ENCODE measurements at places on chromosomes 1 and 21.

DNA sequence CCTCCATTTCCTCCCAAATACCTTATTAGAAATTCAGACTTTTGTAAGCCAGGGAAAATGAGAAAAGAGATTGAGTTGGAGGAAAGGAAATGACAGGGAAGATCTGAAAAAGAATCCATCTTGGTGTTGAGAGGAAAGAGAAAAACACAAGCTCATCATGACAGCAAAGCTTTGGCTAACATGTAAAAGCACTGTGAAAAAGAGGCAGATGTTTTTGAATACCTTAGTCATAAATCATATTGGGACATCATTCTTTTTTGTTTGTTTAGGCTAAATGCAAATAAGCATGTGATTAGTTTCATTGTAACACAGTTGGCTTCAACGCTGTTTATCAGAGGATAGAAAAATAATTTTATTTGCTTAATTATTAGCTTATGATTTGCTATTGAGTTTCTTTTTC, 64.6 kb downstream of the LHX8 start:
- no peak for DNase-seq

GRCh38 chr1:86470859-86471258, 2.1 kb downstream of the CLCA1 start:
- DNase-seq = no peak

DNA sequence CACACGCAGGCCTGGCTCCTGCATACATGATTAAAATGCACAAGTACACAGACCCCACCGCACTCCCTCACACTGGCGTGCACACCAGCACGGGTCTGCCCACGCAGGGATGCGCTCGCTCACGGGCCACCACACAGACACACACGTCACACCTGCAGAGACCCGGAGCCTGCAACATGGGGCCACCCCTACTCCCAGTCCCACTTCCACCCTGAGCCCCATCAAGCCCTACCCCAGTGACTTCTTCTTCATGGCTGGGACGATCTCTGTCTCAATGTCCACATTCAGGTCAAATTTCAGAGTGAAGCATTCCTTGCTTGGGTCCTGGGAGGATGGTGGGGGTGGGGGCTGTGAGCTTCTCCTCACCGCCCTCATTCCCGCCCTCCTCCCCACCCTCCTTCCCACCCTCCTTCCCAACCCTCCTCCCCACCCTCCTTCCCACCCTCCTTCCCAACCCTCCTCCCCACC, 8.9 kb upstream of the TNFRSF25 start:
- no peak for DNase-seq

GRCh38 chr1:68585351-68585750, 88.5 kb upstream of the DEPDC1 start:
- DNase-seq = no peak

DNA sequence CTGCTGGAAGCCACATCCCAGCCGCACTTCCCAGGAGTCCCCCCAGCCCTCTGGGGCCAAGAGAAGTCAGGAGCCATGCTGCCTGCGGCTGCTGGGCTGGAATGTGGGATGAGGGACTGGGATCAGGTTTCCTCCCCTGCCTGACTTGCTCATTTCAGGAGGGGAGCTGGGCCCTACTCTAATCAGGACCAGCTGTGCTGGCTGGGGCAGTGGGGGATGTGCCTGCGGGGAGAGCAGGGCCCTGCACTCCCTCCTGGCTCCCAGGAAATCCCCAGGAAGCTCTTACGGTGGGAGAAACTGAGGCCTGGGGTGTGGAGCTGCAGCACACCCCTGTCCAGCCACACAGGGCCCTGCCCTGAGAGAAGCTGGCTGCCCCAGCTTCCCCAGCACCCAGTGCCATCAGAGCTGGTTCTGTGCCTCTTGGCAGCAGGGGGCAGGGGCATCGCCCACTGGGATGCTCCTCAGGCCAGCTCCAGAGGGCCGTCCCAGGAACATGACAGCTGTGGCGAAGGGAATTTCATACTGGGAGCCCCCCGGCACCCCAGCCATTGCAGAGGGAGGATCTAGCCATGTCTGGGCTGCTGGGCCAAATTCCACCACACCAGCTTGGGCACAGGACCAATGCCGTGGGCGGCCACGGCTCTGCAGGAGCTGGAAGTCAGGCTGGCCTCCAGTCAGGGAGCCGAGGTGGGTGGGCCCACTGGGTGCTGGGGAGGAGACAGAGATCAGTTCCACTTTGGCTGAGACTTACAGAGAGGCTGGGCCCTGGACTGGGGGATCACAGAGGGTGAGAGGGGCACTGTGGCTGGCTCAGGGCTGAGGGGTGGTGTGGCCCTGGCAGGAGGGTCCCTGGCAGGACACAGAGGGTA, 21.3 kb upstream of the PRSS38 start:
- DNase-seq = no peak

GRCh38 chr1:101166583-101167120, 70.2 kb upstream of the S1PR1 start:
- no peak for DNase-seq

GRCh38 chr1:57269630-57270225, 154.1 kb downstream of the DAB1 start:
- DNase-seq = no peak

DNA sequence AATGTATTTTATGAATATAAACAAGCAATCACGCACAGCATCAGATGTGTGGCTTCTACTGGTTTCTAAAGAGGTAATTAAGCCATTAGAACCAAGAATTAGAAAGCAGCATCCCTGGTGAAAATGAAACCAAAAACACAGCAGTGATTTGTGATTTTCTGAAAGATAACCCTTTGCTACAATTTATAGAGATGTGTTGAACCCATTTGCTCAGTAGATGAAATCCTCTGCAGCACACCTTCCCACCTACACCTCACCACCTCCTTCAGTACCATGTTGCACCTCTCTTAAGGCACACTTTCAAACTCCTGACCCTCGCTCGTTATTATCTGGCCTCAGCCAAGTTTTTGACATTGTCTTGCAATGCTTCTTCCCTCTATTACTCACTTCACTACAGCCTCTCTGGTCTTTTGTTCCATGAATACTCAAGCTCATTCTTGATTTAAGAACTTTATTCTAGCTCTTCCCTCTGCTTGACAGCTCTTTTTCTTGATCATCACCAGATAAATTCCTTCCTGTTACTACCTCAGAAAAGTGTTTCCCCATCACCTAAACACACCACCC, 38.6 kb downstream of the NSL1 start:
- no peak for DNase-seq

DNA sequence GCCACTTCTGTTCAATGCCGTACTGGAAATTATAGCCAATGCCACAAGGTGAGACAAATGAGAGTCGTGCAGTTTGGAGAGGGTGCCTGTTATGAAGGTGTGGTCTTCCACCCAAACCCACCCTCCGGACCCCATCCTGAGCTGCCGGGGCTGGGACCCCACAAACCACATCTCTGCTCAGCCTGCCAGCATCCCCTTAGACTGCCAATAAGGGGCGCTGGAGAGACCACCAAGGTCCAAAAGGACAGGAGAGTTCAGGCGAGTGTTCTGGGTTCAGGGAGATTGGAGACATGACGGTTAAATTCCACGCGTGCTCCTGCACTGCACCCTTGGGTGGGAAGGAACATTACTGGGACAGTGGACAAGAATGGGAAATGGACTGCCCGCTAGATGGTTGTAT, 48.7 kb upstream of the COL18A1 start:
- DNase-seq = no peak

DNA sequence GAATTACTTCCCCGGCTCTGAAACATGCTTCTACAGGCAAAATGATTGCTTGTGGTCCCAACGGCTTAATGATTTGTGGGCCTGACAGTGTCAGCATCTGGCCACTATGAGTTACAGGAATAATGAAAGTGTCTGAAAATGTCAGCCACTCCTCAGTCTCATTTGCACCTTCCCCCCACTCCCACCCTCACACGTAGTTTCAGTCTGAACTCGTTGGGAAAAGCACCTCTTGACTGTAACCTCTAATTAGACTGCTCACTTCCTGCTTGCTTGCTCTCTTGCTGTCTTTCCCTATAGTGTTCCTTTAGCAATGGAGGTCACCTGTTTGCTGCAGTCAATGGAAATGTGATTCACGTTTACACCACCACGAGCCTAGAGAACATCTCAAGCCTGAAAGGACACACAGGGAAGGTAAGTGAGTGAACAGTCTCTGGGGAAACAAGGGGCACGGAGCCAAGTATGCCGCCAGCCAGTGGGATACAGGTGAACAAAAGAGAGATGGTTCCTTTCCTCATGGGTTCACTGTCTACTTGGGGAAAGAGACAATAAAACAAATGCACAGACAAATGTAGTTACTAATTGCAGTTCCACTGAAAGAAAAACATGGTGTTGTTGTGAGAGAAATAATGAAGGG, 27.1 kb downstream of the CFAP57 start:
- DNase-seq = no peak

DNA sequence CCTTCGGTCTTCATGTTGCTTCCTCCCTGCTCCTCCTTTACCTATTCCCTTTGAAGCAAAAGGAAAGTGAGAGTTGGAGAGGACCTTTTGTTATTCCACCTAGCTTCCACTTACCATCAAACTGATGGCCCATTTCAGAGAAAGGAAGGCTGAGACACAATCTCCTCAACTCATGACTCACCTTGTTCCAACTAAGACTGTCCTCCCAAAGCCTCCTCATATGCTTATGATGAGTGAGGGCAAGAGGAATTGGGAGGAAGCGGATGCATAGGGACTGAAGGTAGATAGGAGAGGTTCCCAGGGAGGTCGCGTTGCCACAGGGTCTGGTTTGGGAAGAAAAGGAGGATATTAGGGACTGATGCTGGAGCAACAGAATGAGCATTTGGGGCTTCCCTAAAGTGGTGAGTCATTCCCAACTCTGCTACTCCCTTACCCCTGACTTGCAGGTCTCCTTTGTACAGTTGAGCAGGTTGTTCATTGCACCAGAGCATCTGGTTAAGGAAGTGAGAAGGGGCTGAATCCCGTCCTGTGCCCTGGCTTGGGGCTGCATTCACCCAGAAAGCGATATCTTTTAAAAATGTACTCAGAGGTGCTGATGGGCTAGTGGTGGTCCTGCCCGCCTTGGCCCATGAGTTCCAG, 35.0 kb downstream of the LGR6 start:
- DNase-seq = no peak

DNA sequence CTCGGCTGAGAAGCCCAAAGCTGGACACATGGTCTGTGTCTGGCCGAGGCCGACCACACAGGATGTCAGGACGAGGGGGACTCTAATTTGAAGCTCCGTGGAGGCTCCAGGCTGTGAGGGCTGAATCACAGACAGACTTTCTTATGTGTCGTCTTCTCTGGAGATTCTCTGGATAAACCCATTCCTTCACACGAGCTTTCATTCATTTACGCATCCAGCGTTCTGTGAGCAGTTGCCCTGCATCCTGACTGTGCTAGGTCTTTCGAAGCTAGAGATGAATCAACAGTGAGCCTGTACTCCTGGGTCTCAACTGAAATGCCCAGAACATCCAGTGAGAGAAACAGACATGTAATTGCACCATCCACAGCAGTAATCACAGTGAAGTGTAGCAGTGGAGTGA, 49.6 kb downstream of the ECE1 start:
- DNase-seq = no peak

DNA sequence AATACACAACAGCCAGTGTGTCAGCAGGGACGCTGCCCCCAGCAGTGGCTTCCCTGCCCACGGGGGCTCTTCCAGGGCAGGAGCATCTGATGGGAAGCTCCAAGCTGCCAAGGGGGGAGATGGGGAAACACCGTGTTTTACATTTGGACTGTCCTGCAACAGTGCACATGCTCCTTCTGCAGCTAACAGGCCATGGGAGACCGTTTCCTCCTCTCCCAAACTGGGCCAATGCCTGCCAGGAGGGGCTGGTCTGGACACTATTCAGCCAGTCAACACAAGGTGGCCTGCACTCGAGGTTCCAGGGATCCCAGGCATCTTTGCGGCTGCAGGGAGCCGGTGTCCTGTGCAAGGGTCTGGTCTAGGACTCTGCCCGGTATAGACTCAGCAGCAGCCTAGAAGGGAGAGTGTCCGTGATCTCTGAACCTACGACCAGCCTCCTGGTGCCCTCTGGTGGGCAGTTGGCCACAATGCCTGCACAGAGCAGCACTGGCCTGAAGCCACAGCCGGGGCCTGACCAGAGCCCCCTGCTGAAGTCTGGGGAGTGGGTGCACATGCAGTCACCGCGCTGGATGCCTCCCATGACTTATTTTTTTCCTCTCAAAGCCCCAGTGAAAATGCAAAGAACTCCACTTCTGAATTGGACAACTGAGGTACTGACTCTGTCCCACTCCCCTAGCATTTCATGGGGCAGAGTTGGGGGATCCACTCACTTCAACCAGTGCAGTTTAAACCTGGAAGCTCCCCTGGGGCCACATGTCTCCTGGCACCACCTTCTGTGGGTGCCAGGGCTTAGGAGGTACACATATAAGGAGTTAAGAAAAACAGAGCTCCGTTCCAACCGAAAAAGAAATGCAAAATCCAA, 33.3 kb downstream of the RCC2 start:
- DNase-seq = no peak

DNA sequence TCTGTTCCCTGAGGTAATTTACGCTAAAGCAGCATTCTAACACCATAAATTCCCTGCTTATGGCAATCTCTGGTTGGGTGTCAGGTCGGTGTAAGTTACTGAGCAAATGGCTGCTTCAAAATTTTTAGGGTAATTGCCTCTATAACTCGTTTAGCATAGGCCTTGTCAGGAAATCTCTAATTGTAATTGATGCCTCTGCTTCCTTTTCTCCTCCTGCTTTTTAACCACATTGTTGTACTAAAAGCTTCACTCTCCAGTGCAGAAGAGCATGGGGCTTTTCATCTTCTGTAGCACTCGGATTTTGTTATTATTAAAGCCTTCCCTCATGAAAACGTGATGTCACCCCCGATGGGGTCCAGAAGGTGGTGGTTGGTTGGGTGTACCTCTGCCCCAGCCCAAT, 141.6 kb upstream of the NBPF11 start:
- DNase-seq = no peak

DNA sequence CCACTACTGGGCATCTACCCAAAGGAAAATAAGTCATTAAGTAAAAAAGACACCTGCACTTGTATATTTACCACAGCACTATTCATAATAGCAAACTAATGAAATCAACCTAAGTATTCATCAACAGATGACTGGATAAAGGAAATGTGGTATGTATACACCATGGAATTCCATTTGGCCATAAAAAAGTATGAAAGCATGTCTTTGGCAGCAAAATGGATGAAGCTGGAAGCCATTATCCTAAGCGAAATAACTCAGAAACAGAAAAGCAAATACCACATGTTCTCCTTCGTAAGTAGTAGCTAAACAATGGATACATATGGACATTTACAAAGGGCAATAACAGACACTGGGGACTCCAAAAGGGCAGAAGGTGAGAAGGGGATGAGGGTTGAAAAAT, 485.7 kb upstream of the BRINP3 start:
- no peak for DNase-seq

- DNase-seq = no peak
Observed at GRCh38 chr1:70874818-70875217, 172.8 kb downstream of the PTGER3 start.

- no peak for DNase-seq
Observed at GRCh38 chr1:31787261-31787660, 23.1 kb upstream of the ADGRB2 start.

DNA sequence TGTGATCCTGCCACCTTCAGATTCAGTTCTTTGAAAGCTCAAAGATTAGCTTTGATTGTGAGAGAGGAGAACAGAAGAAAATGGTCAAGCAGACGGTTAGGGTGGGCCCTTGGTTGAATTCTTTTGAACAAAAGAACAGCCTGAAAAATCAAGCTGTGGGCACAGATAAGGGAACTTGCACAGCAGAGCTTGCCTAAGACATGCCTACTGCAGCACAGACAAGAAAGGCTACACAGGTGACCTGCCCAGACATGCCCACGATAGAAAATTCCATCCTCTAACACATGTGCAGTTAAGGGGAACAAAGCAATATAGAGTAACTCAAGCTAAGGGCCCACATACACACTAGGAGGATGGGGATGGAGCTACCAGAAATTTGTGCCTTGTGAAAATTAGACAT, 512.5 kb upstream of the LRRC7 start:
- no peak for DNase-seq
